ENCODE measurements at places on chromosomes 5 and 9.

DNA sequence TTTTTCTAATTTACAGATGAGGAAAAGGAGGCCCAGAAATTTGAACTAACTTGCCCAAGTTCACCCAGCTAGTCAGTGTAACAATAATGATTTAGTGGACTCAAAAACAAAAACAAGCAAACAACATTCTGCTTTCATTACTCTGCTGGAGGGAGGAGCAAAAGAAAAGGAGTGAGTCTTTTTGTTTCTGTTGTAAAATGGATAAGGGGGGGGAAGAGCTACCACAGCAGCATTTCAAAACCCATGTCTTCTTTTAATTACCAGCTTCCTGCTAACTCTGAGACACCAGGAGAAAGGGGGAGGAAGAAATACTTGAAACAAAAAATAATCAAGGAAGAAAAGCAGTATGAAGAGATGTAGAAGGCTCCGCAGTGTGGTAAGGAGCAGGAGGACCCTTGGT, 39.2 kb upstream of the EQTN start:
- no peak for DNase-seq

DNA sequence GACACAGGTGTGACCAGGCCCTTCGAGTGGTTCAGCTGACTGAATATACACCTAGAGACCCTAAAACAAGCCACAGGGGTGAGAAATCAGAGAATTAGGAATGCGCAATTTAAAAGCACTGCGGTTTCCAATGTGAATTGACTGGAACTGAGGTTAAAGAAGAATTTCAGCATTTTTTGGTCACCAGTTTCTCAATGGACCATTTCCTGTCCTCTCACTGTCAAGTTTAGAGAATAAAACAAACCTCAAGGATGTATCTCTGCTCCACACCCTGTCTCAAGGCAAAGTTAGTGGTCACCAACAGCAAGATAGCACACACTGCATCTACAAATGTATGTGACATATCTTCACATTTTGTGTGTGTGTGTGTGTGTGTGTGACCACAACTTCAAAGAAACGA, 143.8 kb upstream of the MAP3K1 start:
- DNase-seq = no peak

DNA sequence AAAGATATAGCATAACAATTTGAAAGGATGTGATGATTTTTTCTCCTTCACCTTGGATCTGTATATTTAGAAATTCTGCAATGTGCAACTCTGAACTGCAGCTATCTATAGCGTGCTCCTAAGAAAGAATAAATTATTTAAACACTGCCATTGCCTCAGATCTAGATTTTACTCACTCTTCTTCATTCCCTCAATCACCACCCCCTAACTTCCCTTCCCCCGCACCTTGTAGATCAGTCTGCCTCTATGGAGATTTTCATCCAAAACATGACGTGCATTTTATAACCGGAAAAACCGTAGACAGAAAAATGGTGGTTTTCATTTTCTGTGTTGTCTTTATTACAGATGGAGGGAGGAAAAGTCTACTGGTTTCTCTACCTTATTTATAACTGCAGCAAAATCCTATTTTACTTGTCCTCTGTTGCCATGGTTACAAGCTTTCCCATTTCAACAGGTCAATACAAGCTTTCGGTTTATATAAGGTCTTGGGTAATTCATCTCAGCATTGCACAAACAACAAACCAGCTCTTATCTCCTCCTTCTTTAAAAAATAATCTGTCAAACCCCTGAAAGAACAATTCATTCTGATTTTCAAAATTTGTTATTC, 480.0 kb downstream of the TAF11L14 start:
- DNase-seq = no peak

- no peak for DNase-seq
These were observed 159.8 kb upstream of the LHFPL2 start for GRCh38 chr5:78808380-78808779.

DNA sequence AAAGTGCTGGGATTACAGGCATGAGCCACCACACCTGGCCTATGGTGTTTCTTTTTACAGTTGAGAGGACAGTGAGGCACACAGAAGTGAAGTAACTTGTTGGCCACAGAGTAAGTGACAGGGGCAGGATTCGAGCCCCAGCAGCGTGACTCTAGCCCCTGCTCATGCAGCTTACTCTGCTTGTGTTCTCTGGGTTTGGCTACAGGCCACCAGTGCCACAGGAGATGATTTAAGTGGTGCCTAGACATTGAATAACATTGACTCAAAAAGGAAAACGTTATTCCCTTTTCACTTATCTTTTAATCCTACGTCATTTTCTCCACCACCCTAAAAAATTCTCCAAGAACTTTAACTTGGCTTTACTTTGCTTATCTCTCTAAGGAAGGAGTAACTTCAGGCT, 61.4 kb downstream of the SNX24 start:
- DNase-seq = no peak

DNA sequence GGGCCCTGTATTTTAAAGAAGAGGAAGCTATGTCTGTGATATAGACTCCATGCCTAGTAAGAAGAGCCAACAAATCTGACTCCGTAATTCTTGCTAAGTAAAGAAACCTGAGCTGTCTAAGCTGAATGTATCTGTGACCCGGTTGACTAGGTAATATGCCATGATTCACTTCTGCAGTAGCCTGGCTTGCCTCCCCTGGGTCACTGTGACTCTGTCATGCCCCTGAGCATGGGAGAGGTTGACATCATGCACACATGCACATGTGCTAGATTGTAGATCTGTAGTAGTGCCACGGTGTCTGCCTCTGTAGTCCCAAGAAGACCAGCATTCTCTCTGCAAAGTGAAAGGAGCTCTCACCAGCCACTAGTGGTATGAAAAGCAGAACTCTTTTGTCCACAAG, 9.1 kb downstream of the SLC22A5 start:
- no peak for DNase-seq

DNA sequence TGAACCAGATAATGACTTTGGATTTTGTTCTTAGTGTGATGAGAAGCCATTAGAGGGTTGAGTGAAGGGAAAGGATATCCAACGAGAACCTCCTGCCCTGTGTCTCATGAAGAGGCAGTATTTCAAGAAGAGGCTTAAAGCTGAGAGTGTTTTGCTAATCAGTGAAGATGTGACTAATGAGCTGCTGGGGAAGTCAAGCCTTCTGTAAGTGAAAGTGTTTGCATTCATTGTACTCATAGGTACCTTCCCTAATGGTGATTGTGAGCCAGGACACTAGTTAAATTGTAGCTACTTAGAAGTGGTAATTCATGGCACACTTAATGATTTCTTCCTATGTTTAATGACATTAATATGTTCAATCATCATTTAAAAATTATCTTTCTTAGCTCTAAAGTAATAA, 23.7 kb downstream of the PIP5K1B start:
- DNase-seq = no peak

GRCh38 chr5:145025775-145026174, 809.4 kb downstream of the PRELID2 start:
- no peak for DNase-seq

- no peak for DNase-seq
These were observed 56.5 kb upstream of the NREP start for GRCh38 chr5:111813537-111813936.

- DNase-seq = no peak
These were observed 154.2 kb upstream of the HMHB1 start for GRCh38 chr5:143657647-143658285.

DNA sequence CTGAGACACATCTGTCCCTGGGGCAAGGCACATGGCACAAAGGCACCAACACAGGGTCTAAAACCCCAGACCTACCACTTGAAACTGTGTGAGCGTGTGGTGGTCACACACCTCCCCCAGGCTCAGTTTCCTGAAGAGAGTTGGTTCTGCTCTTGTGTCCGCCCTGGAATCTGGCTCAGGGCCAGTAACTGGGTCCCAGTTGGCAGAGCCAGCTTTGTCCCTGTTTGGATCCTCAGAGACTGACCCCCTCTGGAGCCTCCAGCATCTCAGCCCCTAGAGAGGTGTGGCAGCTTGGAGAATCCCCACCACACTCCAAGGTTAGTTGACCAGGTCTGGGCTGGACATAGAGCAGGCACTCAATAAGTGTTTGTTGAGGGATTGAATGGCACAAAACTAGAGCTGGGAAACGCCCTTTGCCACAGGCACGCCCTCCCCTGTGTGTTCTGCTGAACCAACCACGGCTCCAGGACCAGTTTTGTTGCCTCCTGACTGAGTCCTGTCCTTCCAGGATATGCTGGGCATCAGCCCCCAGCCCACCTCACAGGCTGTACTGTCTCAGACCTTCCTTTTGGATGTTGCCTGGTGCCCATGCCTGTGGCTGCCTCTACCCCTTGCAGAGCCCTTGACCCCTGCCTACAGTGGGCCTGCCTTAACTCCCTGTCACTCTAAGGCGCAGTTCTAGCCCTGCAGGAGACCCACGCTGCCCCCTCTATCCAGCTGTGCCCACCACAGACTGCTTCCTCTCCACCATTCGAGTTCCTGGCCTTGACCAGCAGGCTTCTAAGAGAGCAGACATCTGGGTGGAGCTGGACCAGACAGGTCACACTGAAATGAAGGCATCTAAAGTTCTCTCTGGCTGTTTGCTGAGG, 3.8 kb upstream of the PDLIM4 start:
- DNase-seq = no peak

DNA sequence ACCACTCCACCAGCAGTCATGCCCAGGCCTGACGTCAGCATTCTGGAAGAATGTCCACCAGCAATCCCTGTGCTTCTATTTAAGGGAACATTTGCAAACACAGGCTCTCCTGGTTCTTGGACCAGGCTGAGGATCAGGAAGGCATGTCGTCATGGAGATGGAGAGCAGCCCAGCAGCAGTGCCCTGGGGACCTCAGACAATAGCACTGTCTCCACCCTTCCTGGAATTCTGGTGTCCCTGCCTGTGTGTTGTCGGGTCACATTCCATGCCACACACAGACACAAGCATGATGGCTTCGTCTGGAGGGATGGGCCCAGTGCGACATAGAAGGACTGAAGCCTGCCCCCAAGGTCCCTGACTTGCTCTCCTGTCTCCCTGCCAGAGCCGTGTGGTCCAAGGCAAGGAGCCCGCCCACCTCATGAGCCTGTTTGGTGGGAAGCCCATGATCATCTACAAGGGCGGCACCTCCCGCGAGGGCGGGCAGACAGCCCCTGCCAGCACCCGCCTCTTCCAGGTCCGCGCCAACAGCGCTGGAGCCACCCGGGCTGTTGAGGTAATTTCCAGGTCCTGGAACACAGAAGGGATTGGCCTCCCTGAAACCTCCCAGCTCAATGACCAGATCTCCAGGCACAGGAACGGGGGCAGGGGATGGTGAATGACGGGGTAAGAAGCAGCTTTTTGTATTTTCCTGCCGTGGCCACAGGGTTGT, 43.8 kb downstream of the STOM start:
- no peak for DNase-seq

DNA sequence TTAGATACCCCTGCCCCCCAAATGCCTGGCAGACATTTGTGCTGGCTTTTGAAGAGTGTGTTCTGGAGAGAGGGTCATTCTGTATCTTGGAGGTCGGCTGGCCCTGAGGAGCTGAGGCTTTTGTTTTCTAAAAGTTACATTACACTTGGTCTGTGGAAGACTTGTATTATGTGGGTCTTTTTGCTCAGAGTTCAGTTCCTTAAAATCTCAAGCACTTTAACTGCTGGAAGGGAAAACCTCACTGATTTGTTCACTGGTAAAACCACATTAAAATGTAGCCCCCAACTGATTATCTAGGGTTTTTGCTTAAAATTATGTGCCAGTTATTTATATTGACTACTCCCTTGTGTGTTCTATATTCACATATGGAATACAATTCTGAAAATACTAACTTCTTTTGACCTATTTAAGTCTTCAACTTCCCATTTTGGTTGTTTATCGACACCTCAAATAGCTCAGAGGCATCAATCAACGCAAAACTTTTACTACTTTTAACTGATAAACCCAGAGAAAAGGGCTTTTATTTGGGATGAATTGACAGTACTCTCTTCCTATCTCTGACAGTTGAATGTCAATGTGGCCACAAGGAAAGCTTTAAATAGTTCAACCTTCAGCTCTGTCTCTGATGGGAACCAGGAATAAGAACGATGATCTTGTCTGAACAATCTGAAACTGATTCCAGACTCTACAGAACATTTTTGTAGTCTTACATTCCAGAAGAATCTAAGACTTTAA, 54.0 kb upstream of the MAP3K1 start:
- DNase-seq = no peak

- DNase-seq = no peak
These were observed 52.4 kb downstream of the HMGCR start for GRCh38 chr5:75389430-75389829.

DNA sequence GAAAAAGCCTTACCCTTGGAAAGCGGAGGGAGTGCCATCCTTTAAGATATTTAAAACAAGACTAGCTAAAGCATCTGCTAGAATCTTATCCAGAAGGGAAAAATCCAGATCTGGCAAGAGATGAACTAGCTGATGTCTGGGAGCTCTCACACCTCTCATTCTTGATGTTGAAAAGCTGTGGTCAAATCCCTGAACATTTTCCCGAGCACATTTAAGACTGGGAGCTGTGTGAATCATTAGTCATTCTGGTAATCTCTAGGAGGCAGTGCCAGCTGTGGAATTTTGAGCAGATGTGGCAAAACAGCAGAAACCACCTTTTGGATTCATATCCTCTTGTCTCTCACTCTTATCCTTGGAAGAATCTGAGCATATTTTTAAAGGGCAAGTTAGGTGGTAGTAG, 218.0 kb downstream of the MAN2A1 start:
- no peak for DNase-seq

- no peak for DNase-seq
These were observed 675.9 kb upstream of the ZNF608 start for GRCh38 chr5:125422342-125422741.

DNA sequence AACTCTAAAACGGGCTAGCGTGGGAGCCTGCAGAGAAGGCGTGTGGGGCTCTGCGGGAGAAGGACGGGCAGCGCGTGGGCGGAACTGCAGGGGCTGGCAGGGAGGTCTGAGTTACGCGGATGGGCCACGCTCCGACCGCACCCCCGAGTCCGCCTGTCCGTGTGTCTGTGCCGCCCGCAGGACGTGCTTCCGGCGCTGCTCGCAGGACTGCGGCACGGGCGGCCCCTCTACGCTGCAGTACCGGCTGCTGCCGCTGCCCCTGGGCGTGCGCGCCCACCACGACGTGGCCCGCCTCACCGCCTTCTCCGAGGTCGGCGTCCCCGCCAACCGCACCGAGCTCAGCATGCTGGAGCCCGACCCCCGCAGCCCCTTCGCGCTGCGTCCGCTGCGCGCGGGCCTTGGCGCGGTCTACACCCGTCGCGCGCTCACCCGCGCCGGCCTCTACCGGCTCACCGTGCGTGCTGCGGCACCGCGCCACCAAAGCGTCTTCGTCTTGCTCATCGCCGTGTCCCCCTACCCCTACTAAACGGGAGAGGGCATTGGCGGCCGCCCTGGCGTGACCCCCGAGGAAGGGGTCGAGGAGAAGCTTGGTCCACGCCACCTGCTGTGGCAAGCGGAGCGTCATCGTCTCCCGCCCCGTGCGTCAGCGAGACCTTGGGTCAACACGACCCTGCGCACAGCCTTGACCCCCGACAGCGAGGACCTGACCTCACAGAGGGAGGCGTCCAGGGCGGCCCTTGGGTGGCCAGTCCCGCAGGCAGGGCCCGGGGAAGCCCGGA, 11.4 kb upstream of the ASS1 start:
- peak; percentile 73 for DNase-seq

DNA sequence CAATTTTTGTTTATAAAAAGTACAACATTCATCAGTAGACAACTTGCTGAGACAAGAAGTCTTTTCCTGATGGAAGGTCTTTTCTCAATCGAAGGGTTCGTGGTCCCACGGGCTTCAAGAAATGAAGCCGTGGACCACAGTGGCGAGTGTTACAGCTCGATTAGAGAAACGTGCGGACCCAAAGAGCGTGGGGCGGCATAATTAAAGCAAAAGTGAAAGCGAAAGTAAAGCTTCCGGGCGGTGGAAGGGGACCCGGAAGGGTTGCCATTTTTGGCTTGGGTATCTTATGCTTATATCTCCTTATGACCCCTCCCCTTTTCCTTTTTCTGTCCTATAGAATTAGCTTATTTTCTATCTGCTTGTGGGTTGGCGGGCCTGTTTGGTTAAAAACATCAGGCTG, 2309.4 kb upstream of the ACO1 start:
- no peak for DNase-seq
